ENCODE measurements at places on chromosomes 1 and 21.

DNA sequence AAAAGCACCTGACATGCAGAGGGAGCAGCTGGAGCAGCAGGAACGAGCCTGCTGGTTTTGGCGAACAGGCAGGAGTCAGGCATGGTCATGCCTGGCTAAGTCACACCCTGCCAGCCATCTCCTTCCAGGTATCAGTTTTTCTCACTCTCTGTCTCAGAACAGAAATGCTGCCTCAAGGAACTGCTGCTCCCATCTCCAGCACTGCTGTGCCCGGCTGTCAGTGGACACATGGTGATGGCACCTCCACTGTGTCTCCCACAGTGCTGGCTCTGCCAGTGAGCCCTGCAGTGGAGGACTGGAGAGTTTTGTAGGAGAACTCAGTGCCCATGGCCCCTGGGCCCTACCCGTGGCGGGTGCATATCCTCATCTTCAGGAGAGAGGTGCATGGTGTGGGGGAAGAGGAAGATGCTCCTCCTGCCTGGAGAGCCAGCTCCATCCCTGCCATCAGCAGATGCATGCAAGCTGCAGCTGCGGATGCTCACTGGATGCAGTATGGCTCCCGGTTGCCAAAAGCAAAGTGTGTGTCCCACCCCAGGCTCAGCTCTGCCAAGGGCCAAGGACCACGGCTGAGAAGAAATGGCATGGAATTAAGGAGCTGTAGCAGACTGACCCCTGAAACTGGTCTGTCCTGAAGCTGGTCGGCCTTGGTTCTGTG, 114.7 kb downstream of the GRIK3 start:
- DNase-seq: no peak

DNA sequence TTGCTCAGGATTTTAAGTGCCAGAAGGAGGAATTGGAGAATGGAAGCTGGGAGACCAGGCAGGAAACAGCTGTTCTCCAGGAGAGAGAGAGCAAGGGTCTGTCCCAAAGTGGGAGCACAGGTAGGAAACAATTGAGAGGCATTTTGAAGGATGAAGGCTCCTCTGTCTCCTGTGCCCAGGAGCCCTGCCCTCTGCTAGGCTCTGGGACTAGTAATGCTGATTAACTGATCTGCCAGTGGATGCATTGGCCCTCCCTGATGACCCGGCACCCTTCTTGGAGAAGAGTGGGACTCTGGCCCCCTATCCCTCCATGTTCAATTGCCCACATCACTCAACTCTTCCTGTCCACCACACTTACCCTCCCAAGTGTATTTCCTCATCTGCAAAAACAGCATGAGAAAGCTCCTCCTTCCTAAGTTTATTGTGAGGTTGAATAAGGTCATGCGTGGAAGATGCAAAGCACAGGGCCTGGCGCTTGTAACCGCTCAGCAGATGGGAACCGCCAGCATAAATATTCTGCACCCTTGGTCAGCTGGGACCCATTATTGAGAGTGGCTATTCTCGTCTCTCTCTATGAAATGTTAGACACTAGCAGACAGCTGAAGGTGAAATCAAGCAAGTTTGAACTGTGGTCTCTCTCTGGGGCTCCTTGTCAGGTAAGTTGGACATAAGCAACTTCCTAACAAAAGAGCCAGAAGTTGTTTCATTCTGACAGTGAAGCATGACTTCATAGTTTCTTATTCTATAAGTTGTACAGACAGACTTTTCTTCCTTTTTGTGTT, 63.0 kb upstream of the ANGPTL1 start:
- DNase-seq: no peak

DNA sequence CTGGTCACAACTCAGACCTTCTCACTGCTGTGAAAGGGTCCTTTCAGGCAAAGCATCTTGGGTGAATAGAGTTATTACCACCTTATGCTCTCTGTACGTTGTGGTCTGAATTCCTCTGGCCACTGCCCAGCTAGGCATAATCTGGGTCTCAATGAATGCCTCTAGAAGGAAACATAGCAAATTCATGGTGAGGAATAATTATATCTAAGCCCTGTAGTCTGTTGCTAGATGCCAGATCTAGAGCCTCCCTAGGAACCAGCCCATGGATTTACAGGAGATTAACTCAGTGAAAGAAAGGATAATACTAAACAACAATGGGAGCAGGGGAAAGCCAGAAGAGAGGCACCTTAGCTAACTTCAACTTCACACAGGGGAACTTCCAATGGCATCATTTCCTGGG, 2.4 kb upstream of the COL11A1 start:
- DNase-seq: no peak

DNA sequence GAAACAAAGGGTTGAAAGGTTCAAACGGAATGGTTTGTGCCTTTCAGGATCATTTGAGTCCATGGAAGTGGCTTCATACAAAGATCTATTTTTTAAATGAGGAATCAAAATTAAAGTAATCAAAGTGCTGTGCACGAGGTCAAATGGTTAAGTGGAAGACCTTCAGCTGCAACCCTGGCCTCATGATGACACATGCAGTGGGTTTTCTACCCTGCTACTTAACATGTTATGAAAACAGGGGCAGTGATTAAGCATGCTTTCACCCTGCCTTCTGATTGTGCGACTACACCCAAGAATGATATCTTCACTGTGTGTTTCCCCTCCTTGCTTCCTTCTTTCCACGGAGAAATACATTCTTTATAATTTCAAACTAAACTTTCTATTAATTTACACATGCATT, 604.2 kb downstream of the LRRIQ3 start:
- peak; percentile 60 for DNase-seq

DNA sequence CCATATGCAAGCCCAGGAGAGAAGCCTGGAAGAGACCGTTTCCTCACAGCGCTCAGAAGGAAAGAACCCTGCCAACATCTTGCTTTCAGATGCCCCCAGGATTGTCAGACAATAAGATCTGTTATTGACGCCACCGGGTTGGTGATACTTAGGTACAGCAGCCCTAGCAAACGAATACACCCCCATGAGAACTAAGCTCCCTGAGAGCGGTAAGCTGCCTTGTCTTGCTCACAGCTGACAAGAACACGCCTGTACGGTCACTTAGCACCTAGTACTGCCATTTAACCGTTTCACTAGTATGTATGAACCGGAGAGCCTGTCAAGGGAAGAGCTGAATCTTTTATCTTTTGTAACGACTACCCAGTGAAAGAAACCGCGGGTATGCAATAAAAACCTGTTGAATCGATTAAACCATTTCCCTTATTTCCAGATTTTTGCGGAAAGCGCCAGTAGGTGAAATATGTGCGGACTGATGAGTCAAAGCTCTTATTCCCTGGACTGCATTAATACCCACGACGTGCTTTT, 619 bp upstream of the ZBTB8B start:
- no peak for DNase-seq

- DNase-seq: no peak
Observed at GRCh38 chr1:43294761-43295160, 6.0 kb upstream of the TIE1 start.

- no peak for DNase-seq
Observed at GRCh38 chr1:37186246-37186756, 152.0 kb upstream of the GRIK3 start.

DNA sequence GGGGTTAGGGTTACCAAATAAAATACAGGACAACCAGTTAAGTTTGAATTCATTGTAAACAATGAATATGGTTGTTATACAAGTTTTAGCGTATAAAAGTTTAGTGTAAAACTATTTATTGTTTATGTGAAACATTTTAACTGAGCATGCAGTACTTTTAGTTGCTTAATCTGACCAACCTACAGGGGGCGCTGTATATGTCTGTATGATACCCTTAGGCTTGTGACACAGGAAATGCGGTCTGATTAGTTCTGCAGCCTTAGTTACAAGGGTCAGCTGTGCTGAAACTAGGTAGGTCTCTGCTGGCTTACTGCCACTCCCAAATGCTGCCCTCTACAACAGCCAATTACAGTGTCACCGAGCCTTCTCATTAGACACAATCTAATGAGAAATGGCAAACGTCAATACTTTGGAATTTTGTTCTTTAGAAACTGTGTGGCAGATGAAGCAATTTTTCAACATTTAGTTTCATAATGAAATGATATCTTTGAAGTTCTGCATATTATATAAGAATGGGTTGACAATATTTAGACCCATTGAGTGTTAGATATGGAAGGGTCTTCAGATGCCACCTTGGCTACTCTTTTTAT, 56.2 kb downstream of the NTNG1 start:
- DNase-seq: peak; percentile 39

DNA sequence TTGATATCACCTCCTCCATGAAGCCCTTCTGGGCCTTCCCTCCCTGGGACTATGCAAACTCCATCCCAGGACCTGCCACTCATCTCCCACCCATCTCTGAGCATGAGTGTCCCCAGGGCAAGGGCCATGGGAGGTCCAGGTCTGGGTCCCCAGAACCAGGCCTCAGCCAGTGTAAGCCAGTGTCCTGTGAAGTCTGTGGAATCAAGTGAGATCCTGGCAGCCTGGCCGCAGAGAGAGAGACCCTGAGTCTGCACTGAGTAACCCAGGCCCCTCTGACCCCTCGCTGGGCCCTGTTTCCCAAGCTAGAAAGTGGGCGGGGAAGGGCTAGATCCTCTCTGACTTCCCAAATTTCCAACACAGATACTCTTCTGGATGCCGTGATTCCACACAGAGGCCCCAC, 132.7 kb downstream of the DMRTB1 start:
- DNase-seq: no peak

DNA sequence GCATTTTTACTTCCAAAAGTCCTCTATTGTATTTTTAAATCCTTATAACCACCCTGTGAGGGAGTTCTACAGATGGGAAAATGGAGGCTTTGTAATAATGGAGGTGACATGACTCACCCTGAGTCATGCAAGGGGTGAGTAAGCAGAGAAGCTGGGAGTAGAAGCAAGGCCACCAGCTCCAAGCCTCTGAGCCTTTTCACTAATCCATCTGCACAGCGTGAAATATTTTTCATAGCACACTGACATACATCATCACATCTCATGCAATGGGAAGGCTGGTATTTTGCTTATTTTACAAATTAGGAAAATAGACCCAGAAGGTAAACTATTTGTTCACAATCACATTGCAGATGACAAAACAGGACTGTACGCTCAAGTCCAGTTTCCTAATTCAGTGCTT, 96.9 kb downstream of the KCNH1 start:
- DNase-seq: peak; percentile 4

DNA sequence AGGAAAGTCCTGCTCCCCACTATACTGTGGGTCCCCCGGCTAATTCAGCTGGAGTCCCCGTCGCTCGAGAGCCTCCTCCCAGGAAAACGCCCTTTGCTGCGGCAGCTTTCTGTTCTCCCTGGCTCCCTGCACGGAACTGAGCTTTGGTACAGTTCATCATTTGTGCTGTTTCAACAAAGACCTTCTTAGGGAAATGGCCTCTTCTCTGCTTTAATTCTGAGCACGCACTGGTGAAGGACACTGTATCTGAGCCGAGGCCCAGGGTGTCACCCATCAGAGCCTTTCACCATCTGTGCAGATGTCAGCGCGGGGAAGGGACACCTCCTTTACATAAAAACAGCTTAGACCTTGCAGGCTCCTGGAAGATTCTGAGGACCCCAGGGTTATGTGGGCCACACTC, 13.5 kb upstream of the PEX10 start:
- DNase-seq: no peak

GRCh38 chr21:42542596-42542995, 28.9 kb downstream of the SLC37A1 start:
- DNase-seq: no peak

GRCh38 chr1:204826970-204827369, 43.7 kb upstream of the NFASC start:
- DNase-seq: no peak

DNA sequence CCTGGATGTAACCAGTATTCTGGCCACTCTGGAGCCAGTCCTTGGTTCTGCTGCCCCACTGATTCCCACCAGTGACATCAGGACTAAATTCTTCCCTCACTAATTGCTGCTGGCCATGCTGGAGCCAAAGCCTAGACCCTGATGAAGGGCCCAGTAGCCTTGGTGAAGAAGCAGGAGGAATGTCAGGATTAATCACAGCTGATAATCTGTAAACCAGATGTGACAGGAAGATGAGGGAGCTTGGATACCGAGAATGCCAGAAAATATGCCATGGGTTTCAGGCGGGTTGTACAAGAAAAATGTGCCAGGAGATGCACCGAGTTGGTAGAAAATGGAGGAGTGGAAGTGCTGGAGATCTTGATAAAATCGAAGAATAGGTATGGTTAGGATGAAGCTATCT, 119.0 kb upstream of the PPP2R5A start:
- no peak for DNase-seq

- DNase-seq: no peak
Observed at GRCh38 chr1:232578651-232579195, 51.2 kb downstream of the SIPA1L2 start.

DNA sequence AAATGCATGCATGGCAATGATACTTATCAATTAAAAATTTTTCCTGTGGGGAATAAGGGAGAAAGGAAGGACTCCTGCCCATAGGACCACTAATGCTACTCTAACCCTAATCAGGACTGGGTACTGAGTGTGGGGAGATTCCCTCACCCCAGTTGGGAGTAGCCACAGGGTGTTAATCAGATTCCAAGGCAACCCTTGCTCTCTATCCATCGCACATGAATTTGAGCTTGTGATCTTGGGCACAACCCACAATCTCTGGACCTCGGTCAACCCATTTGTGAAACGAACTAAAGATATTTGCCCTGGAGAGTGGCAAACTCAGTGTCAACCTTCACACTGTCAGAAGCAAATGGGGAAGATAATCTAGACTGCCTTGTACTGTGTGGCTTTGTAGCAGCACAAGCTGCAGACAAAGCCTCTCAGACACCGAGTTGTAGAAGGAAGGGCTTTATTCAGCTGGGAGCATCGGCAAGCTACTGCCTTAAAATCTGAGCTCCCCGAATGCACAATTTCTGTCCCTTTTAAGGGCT, 69.5 kb downstream of the SERINC2 start:
- no peak for DNase-seq

- DNase-seq: peak; percentile 66
Observed at GRCh38 chr1:155127105-155127966, at the start of gene EFNA1. Gene EFNA1, plus strand, starts transcription at chr1:155127876. Its CDS starts 102 bp downstream, at chr1:155127978.

DNA sequence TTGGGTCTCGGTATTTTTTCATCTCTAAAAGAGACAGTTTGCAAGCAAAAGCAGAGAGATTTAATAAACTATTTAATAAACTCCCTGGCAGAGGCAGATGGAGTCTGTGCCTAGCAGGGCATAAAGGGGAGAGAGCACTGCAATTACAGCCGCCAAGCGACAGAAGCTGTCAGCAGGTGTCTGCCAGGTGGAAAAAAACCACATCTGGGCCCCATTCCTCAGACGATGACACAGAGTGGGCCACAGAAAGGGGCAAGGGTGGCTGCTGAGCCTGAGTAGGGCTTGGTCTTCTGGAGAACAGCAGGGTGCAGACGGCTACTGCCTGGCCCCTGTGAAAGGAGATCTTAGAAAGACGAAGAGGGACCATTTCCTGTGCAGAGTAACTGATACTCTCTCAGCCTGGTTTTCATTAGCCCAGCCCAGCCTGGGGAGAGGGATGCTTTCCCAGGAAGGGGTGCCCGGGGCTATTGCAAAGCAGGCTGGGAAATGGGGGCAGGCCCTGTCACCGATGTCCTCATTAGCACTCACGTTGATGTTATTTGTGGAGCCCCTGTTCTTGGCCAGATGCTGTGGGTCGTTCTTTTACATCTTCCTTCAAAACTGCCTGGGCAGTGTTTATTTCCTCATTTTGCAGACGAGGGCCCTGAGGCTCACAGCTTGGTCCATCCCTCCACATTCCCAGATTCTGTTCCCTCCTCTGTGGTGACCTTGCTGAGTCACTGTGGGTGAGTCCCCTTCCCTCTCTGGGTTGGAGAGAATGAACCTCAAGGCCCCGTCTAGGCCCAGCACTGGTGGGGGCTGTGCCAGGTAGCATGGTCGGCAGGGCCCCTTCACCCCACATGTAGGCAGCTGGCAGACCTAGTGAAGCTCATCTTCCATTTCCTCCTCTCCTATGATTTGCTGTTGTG, 472.7 kb downstream of the PTPRU start:
- no peak for DNase-seq

- DNase-seq: no peak
Observed at GRCh38 chr1:170886460-170886859, 48.9 kb upstream of the MROH9 start.

Measured in suppressor macrophage treated with lipopolysaccharide for 1 hour (primary cell).